Sigmoid colon (tissue), 7 donors: ENCODE measurements at places on chromosomes 3 and 15. TPM values are rescaled to one million over a fixed set of nuclear protein-coding genes. Genes with fewer than 3 reads are reported as not detected.

GRCh38 chr3:64440498-64440897 lies 215.2 kb upstream of the PRICKLE2 start:
- peaks cover 20% of the 10 kb centered on the region for H3K4me1 ChIP-seq
- peaks cover 8% of the 10 kb centered on the region for H3K27me3 ChIP-seq
- no peak overlapping the region for H3K27ac ChIP-seq
- no peak overlapping the region for H3K4me3 ChIP-seq
- no peak for DNase-seq

- no peaks in the 10 kb centered on the region for H3K36me3 ChIP-seq
- no peak overlapping the region for H3K4me3 ChIP-seq
- no peak for DNase-seq
Measured at GRCh38 chr3:23968463-23969184, 23.5 kb downstream of the NR1D2 start.

GRCh38 chr3:165507576-165507975 lies 311.4 kb upstream of the SLITRK3 start:
- H3K27ac ChIP-seq = no peak overlapping the region
- no peak for DNase-seq
- no peaks in the 10 kb centered on the region for H3K36me3 ChIP-seq
- no peaks in the 10 kb centered on the region for H3K4me1 ChIP-seq

GRCh38 chr3:182133752-182134151 lies 422.0 kb downstream of the SOX2 start:
- DNase-seq = no peak
- no peak overlapping the region for H3K27ac ChIP-seq
- no peaks in the 10 kb centered on the region for H3K4me1 ChIP-seq
- H3K4me3 ChIP-seq = no peak overlapping the region
- H3K36me3 ChIP-seq = no peaks in the 10 kb centered on the region

The AGBL1 gene
- 0.28 TPM for total RNA-seq

The PCCB gene
- 24.8 TPM for total RNA-seq

The CHST14 gene
- 10.2 TPM for total RNA-seq

The NPTN gene
- total RNA-seq = 282 TPM
